MV-4-11 (cell line): ENCODE measurements at places on chromosomes 16 and 17.

DNA sequence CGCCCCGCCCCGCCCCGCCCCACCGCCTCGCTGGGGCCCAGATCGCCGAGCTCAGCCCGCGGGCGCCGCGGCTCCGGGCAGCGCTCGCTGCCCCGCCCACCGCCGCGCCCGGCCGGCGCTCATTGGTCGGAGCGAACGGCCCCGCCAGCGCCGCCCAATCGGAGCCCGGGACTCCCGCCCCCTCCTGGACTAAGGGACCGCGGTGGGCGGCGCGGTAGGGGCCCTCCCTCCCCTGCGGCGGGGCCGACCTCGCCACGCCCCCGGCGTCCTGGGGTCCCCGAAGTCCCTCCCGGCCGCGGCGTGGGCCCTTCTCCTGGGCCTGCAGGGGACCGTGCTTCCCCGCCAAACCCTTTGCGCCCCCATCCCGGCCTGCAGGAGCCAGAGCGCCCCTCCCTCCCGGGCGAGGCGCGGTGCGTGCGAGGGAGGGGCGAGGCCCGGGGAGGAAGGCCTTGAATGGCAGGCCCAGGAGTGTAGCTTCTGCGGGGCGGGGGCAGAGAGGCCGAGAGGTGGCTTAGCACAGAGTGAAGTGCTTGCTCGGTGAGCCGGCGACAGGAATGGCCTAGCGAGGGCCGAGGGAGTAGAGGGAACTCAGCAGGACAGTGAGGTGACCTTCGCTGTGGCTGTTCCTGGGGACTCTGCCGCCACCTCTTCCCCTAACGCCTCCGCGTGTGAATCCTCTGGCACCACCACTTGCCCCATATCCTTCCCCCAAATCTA lies at the start of gene CAMKK1:
Gene CAMKK1 (minus strand): TSS at position 51 of the 717 bp plus-strand sequence. CDS start 7,366 bp downstream, outside the sequence.
- DNase-seq = peak; percentile 77

DNA sequence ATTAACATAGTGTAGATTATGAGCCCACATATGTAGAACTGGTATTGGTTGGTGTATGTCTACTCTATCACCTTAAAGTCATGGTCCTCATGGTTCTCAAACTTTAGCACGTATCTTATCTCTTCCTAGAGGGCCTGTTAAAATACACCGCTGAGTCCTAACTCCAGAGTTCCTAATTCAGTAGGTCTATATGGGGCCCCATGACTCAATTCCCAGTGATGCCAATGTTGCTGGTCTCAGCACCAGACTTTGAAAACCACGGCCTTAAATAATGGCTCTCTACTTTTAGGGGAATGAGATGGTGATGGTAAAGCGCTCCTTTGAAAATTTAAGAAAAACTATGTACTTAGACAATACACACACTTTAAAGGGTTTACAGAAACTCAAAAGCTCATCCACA lies 36.6 kb downstream of the SMURF2 start:
- DNase-seq = no peak

- DNase-seq = no peak
Measured at GRCh38 chr17:59872351-59872750, 20.4 kb downstream of the TUBD1 start.

GRCh38 chr17:50952013-50952412 lies 85.9 kb upstream of the TOB1 start:
- DNase-seq = peak; percentile 24

DNA sequence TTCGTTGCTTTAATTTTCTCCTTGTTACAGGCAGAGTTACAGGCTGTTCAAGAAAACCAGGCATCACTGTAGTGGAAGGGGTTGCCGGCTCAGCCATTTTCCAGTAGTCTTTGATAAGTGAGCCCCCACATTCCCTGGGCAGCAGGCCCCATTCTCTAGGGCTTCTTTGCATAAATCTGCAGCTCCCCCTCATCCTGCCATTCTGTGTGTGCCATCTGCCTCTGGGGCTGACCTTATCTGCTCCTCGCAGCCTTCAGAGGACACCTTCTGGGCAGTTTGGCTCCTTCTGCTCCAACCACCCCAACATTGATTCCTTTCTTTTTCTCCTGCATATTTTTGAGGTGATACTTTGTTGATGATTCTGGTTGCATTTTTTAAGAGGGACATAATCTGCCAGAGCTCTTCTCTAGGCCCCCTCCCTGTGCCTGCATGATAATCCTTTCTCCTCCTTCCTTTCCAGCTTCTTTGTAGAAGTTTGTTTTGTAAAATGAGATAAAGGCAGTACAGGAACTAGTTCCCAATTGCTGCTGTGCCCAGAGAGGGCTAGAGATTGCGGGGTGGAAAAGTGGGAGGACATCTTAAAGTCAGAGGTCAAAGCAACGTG lies 17.1 kb downstream of the RND2 start:
- DNase-seq = no peak

DNA sequence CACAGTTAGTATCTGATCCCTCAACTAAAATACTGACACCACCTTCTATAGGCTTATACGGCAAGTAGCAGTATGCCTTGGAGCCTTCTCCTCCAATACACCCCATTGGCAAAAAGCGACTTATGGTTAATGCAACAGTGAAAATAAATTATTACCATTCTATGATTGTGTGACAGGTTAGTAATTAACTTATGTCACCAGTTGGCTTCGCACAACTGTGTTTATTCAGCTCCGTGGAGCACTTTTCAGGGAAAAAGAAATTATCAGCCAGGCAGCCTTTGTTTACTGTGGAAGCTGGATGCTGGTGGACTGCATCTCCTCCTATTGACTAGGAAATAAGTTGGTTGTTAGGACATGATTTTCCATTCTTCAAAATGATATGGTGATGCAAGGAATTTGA lies 833.8 kb upstream of the RBFOX1 start:
- DNase-seq = no peak

GRCh38 chr17:35977509-35977908 lies 3.8 kb downstream of the CCL16 start:
- no peak for DNase-seq

GRCh38 chr17:78400581-78401240 lies 22.3 kb downstream of the PGS1 start:
- no peak for DNase-seq

DNA sequence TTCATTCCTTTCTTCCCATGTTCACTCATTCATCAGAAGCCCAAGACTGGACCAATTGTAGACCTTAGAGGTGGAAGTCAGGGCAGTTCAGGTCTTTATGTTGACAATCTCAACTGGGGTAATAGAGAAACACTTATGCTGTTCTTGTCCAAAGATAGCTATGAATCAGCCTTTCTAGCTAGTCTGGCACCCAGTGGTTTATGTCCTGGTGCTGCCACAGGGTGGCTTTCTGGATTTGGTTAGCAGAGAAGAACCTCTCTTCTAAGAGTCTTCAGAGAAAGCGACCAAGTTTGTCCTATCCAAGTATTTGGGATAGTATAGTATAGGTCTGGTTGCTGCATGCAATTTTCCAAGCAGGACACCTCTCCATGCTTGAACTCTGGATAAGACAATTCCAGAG lies 83.3 kb downstream of the NOG start:
- DNase-seq = no peak

- no peak for DNase-seq
Measured at GRCh38 chr16:78745108-78746019, 645.9 kb downstream of the WWOX start.

- peak; percentile 91 for DNase-seq
Measured at GRCh38 chr17:67435122-67435521, 58.0 kb downstream of the PITPNC1 start.

DNA sequence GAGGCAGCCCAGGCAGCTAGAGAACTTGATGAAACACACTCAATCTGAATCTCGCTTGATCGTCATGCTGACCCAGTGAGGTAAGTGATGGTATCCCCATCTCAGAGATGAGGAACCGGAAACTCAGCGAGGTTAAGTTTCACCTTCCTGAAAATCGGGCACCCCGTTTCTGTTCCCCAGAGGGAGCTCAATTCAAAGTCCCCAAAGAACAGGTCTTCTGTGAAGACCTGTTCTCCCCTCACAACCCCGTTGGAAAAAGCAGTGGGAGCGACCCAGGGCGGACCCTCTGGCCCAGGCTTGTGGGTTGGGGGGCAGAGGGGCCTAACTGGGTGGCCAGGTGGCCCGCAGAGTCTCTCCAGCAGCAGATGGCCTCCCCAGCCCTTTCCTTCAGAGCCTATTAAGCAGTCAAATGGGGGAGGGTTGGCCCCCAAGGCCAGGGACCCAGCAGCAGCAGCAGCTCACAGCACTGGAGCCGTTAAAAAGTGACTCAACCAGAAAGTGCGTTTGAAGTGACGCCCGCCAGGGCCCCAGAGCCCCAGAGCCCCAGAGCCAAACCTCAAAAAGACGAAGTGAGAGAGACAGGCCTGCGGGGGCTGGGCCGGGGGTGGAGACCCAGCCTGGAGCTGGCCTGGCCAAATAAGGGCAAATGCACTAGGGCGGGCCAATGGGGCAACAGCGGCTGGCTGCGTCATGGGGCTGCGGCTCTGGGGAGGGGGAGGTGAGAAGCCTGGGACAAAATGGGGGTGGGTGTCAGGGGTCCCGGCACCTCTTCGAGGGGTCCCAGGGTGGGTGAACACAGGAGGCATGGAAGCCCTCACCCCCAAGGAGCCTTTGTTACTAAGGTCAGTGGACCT lies 9.2 kb upstream of the TSPOAP1 start:
- DNase-seq = peak; percentile 98

DNA sequence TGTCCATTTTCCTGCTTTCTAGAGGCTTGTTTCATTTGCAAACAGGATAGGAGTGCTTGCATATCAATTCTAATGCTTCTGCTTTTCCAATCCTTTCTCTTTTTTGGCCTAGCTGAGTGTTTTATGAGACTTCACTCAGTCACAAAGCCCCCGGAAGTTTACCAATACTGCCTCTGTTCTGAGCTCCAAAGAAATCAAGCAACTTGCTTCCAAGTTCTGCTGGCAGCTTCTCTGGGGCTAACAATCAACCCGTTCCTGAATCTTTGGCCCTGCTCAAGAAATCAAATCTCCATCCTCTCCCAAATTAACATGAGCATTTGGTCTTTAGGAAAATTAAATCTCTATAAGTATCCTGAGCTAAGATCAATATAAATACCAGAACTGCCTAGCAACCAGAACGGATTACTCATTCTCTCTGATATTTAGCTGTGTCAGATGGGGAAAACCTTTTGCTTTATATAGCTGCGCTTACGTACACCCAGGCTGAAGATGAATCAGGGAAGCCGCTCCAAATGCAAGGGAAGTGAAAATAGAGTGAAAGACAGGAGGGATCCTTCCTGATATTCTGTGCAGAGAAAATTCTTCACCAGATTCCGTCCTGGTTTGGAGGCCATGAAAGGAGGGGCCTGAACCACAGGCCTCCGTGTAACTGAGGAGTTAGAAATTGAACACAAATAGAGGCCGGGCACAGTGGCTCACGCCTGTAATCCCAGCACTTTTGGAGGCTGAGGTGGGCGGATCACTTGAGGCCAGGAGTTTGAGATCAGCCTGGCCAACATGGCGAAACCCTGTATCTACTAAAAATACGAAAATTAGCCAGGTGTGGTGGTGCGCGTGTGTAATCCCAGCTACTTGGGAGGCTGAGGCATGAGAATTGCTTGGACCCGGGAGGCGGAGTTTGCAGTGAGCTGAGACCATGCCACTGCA lies 23.3 kb upstream of the GRB2 start:
- DNase-seq = peak; percentile 88

GRCh38 chr17:77734371-77735080 lies 224.0 kb upstream of the TNRC6C start:
- peak; percentile 79 for DNase-seq

- DNase-seq = no peak
Measured at GRCh38 chr17:45706033-45706432, 78.1 kb upstream of the CRHR1 start.

DNA sequence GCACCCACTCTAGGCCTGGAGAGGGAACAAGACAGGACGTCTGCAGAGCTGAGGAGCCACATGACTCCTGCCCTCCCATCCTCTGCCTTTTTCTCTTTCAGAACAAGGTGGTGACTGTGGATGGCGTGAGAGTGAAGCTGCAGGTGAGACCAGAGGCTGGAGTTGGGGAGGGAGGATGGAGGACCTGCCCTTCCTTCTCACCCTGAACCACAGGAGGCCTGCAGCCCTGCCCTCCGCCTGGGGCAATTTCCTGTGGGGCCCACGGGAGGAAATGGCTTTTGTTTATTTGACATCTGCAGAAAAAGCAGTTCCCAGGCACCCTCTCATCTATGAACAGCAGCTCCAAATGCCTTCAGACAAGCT lies 5.1 kb downstream of the RAB37 start:
- DNase-seq = peak; percentile 81

DNA sequence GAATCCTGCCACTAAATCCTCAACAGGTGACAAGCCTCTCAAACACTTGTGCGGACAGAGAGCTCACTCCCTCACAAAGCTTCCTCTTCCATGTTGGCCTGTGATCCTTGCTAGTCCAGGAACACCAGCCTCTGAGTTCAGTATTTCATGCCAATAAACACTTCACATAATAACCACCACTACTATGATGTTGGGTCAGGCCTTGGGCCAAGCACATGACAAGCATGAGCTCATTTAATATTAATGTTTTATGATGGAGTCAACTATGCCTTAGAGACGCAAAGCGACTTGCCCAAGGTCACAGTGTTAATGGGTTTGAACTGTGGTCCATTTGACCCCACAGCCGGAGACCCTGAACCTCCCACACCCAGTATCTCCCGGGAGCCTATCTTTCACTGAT lies 129.1 kb downstream of the GAS7 start:
- DNase-seq = no peak

- DNase-seq = no peak
Measured at GRCh38 chr16:47888142-47888541, 267.7 kb downstream of the ABCC12 start.

DNA sequence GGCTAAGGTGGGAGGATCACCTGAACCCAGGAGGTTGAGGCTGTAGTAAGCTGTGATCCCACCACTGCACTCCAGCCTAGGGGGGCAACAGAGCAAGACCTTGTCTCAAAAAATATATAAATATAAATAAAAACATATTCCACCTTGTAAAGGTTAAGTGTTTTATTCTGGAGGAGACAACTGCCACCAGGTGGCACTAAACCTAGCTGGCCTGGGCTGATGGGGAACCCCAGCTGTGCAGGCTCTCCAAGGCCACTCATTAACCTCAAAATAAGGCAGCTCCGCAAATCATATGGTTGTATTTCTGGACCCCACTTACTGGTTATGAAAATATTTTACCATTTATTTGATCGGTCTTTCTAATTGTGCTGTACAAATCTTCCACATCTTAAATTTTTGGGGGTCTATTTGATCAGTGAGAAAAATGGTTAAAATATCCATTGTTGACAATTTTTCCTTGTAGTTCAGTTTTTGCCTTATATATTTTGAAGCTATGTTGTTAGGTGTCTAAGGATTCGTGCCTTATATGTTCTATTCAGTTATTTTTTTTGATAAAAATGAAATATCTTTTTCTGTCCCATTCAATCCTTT lies 8.5 kb upstream of the ICAM2 start:
- peak; percentile 47 for DNase-seq

DNA sequence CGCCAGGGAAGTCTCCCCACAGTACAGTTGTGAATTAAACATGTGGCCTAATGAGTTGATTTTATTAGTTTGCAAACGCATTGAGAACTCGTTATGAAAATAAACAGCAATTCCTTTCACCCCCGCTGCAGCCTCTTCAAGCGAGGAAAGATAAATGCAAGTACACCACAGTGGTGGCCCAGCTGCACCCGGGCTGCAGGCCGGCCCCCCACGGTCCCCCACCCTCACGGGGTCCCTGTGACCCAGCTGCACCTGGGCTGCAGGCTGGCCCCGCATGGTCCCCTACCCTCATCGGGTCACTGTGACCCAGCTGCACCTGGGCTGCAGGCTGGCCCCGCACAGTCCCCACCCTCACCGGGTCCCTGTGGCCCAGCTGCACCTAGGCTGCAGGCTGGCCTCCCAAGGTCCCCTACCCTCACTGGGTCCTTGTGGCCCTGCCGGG lies 32.2 kb downstream of the SDK2 start:
- DNase-seq = no peak
